HFFc6 (cell line): ENCODE measurements at places on chromosomes 6 and 20. TPM values are rescaled to one million over a fixed set of nuclear protein-coding genes. Genes with fewer than 3 reads are reported as not detected.

Gene UBE2C
- total RNA-seq: 41.7 to 92.9 TPM (median 85.2 TPM) in 3 replicates

Gene LTV1
- 29.3 to 34.8 TPM (median 34.0 TPM) in 3 replicates for total RNA-seq

Gene ROMO1
- total RNA-seq: 201 to 237 TPM (median 233 TPM) in 3 replicates

Gene MYL9
- 1,117 to 1,570 TPM (median 1,251 TPM) in 3 replicates for total RNA-seq

Gene BPIFB6
- not detected in 3 replicates for total RNA-seq
